NCI-H1930 (cell line): ENCODE measurements at places on chromosomes 5 and 9.

- no peak for DNase-seq
These were observed 127.6 kb downstream of the RPS23 start for GRCh38 chr5:82150559-82150958.

- no peak for DNase-seq
These were observed 53.5 kb upstream of the IRX1 start for GRCh38 chr5:3542158-3542557.

- no peak for DNase-seq
These were observed 29.1 kb upstream of the PLCXD3 start for GRCh38 chr5:41539454-41539853.

DNA sequence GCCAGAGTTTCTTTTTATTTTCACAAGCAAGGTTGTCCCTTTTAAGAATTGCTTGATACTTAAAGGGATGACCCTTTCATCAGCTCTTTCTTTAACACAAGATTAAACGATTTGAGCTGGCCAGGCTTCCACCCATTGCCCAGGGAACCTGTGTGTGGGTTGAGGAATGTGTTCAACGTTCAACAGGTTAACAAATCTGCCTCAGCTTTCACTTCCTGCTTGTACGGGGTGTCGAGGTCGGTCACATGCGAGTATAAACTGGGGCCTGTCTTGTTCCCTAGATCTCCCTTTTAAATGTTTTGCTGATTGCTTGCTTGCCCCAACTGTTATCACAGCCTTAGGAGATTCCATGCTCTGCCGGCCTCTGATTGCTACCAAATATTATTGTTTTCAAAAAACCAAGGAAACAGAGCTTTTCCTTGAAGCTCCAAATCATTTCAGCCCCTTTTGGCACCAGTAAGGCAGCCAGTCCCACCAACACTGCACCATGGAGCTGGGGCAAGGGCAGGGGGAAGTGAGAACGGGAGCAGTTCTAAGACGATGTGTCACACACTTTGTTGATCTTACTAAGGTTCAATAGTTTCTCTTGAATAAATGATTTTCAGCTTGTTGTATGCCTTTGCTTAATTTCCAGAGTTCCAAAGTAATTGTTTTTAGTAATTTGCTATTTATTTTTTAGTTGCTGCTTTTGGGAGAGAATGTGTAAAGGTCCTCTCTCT, 10.7 kb upstream of the CLK4 start:
- DNase-seq, result no peak

DNA sequence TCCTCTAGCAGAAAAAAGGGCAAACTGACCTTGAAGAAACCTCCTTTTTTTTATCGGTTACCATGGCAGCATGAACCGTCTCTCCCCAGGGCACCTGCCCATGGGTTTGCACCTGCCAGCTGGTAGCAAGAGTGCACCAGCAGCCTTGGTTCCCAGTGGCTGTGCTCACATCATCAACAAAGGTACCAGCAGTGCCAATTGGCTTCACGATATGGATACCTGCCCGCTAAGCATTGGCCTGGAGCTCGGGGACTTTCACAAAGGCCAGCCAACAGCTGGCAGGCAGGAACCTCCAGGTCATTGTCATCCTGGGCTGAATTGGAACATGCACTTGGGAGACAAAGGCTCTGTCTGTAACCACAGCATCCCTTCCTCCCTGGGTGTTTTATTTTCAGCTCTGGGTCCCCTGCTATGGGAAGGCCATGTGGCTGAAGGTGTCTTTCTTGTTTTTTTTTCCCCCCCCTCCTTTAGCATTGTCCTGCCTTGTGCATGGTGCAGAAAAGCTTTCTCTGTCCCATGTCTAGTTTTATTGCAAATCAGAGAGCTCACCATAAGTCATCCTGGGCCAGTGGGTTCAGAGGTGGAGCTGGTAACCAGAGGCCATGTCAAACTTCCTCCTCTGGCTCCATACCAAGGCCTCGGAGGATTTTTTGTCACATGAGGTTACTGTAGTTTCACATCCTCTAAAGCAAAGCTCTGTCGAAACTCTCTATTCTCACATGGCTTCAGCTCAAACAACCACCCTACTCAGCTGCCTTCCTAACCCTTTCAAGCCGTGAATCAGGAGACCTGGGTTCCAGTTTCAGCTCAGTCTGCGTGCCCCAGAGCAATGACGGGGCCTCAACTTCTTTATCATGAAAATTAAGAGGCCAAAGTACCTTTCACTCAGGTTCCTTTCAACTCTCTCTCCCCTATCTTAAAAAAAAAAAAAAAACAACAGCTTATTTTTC, 145.5 kb upstream of the MAP3K1 start:
- no peak for DNase-seq

DNA sequence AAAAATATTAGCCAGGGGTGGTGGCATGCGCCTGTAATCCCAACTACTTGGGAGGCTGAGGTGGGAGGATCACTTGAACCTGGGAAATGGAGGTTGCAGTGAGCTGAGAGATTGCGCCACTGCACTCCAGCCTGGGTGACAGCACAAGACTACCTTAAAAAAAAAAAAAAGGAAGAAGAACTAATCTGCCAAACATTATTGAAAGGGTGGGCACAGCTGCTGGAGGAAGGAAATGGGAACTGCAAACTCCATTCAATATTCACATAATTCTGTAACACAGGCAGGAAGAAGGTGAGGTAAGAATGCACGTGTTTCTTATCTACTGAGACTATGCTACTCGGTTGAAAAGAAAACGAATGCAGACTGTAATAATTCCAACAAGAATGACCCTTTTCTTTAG, 121.1 kb upstream of the GNA14 start:
- DNase-seq, result no peak

DNA sequence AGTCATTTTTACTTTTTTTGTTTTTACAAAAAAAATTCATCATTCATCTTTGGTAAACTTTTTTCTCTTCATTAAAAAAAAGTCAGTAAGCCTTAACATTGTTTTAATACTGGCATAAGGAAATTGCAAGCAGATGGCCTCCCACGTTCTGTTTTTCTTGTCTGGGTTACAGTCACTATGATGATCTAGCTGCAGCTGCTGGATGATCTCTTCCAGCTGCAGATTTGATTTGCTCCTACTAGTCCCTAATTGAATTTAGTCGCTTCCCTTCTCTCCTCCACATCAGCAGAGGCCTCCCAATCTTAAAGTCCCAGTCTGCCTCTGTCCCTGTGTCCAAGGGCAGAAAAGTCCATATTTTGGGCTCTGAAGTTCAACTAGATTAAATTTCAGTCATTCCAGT, 106.8 kb upstream of the PTGER4 start:
- DNase-seq, result no peak

DNA sequence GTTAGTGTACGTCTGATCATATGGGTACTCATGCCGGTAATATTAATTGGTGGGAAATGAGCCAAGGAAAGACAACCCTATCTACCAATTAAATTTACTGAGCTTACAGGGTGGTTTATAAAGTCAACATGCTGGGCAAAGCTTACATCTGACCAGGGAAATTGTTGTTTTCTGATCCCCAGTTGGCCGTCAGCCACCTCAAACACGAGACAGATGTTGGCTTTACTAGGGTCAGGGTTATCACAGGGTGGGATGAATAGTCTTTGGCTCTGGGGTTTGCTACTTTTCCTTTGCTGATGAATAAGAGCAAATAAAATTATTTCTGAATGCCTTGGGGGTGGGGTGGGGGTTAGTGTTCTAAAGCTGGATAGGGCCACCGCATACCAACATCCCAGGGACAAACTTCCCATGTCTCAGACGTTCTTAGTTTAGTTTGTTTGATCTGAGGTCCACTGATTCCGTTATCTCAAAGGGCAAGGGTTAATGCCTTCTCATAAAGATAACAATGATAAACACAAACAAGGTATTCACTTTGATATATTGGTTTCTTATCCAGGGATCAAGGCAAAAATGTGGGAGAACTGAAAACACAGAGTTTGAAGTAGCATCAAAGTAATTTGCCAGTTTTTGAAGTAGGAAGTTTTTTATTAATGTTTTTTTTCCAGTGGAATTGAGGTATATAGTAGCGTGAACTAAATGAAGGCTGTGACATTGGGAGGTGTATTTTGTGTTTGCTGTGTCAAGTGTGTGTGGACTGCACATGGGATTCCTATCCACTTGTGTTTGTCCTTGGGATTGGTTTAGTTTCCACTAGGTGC, 109.1 kb upstream of the RPS23 start:
- DNase-seq, result no peak

- no peak for DNase-seq
These were observed 131.5 kb upstream of the OTULINL start for GRCh38 chr5:14450018-14450524.

DNA sequence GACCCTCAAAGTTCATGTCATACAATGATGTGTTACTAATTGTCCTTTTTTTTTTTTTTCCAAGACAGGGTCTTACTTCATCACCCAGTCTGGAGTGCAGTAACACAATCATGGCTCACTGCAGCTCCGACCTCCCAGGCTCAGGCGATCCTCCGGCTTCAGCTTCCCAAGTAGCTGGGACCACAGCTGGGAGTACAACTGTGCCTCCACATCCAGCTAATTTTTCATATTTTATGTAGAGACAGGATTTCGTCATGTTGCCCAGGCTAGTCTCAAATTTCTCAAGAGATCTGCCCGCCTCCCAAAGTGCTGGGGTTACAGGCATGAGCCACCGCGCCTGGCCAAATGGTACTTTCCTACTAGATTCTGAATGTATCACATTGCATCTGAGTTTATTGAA, 49.4 kb upstream of the EBF1 start:
- DNase-seq, result no peak

- no peak for DNase-seq
These were observed 371.5 kb downstream of the PRELID2 start for GRCh38 chr5:145463634-145464033.

GRCh38 chr5:137629646-137630045, 106.2 kb downstream of the KLHL3 start:
- no peak for DNase-seq

GRCh38 chr9:121286973-121287741, 19.2 kb downstream of the GSN start:
- DNase-seq, result no peak

DNA sequence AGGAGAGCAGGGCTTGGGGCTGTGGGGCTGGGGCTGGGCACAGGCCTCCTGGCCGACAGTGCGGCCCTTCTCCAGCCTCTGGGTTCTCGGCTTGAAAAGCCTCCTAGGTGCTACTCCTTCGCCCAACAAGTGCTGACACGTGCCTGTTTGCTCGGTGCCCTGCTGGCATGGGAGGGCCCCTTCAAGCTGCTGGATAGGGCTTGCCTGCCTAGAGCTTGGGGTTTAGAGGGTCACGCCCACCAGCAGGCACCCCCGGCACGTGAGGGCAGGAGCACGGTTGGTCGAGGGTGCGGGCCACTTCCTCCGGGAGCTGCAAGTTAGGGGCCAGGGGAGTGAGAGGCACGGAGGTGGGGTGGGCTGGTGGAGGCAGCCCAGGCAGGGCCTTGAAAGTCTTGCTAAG, 106.2 kb downstream of the RXRA start:
- DNase-seq, result no peak

DNA sequence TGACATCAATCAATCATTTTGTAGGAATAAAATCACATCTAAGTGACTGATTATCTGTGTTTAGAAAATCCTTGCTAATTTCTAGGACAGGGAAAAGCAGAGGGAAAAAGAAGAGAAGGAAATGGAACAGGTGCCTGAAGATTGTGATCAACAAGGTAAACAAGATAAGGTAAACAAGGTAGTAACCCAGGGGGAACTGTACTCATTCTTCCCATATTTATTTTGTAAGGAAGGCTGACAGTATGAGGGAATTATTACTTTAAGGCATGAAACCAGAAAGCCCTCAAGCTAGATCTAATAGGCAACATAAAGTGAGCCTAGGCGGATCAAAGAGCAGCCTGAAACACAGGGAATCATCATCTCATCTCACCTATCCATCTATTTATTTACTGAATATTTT, 231.1 kb downstream of the MLLT3 start:
- DNase-seq, result peak; percentile 37

DNA sequence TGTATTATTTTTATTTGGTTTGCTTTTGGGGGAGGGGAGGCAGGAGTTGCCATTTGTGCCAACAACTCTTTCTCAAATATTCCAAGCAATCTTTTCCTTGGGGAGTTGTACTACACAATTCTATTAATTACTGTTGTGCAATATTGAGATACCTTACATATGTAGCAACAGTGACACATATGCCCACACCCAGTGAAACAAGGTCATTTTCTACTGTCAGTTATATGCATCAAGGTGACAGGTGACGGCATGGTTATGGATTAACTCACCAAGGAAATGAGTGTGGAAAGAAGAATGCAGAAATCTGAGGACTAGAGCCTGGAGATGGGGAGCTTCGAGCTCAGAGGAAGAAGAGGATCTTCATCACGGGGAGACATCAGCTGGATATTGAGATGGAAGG, 17.9 kb upstream of the MSMP start:
- peak; percentile 24 for DNase-seq

DNA sequence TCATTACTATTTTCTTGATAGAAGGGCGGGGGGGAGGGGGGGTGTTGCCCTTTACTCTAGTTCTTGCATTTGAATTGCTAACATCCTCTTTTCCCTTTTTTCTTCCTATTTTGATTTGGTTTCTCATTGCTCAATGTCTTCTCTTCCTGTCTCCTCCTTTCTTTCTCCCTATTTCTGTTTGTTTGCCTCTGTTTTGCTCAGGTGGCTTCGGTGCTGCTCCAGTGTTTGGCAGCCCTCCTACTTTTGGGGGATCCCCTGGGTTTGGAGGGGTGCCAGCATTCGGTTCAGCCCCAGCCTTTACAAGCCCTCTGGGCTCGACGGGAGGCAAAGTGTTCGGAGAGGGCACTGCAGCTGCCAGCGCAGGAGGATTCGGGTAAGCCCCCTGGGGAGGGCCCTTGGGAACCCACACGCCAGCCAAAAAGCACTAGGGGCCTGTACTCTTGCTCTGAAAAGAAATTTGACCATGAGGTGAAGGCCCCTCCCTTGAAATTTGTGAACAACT, 48.3 kb downstream of the FAM78A start:
- no peak for DNase-seq

DNA sequence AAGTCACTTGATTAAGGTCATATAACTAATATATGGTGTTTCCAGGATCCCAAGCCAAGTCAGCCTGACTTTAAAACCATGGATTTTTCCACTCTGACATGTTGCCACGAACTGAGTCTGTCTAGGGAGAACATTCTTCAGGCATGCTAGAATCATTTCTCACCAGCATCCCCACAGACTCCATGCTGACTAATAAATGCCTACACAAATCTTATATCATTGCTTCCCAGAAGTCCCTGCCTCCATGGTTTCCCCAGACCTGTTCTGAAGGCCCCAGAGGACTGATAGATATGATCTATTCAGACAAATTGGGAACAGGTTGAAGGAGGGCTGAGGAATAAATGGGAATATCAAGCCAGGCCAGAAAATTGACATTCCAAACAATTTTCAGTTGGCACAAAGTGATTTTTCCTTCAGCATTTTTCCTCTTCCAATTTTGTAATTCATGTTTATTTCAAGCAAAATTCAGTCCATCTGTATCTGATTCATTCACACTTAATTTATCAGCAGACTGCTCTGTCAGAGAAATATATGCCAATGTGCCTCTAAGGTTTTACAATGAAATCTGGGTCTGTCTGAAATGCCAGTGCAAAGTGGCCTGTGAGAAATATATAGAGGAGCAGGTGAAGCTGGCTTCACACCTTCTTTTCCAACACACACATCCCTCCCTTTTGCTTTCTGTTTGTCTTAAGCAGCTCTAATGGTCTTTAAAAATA, 413.6 kb upstream of the TNC start:
- DNase-seq, result no peak
